ENCODE measurements at places on chromosomes 12 and 14. TPM values are rescaled to one million over a fixed set of nuclear protein-coding genes. Genes with fewer than 3 reads are reported as not detected.

GRCh38 chr14:99872786-99873440, 79.7 kb downstream of the EML1 start:
- H3K27me3 ChIP-seq = no peaks in the 10 kb centered on the region
- H3K27ac ChIP-seq = no peak overlapping the region
- no peaks in the 10 kb centered on the region for H3K4me1 ChIP-seq

GRCh38 chr14:100100032-100100703, 34.9 kb downstream of the EVL start:
- H3K4me1 ChIP-seq = peaks cover 21% of the 10 kb centered on the region
- no peaks in the 10 kb centered on the region for H3K36me3 ChIP-seq
- no peak overlapping the region for H3K4me3 ChIP-seq
- H3K27me3 ChIP-seq = no peaks in the 10 kb centered on the region

- no peaks in the 10 kb centered on the region for H3K4me1 ChIP-seq
- no peaks in the 10 kb centered on the region for H3K36me3 ChIP-seq
- DNase-seq = no peak
- no peak overlapping the region for H3K4me3 ChIP-seq
These were observed 82.1 kb downstream of the ZNF664 start for GRCh38 chr12:124055066-124055465.

- no peaks in the 10 kb centered on the region for H3K36me3 ChIP-seq
- no peaks in the 10 kb centered on the region for H3K27me3 ChIP-seq
- no peak overlapping the region for H3K27ac ChIP-seq
- H3K4me1 ChIP-seq = no peaks in the 10 kb centered on the region
- DNase-seq = no peak
These were observed 35.6 kb downstream of the CHGA start for GRCh38 chr14:92958373-92959188.

DNA sequence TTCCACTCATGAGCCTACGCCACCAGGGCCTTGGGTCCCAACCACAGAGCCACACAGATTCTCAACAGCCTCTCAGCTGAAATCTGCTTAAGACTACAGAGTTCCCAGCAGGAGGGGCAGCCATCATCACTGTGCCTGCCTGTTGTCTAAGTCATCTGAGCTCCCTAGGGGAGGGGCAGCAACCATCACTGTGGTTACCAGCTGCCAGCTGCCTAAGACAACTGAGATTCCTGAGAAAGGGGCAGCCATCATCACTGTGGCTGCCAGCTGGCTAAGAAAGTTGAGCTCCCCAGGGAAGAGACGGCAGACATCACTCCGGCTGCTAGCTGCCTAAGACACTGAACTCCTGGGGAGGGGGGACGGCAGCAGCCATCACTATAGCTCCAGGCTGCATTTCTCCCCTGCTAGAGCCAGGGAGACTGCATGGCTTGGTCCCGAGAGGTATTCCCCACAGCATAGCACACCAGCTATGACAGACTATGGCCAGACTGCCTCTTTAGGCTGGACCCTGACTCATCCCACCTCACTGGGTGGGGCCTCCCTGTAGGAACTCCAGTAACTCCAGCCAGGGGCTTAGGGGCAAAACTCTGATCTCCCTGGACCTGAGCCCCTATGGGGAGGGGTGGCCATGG, 37.2 kb upstream of the C14orf132 start:
- DNase-seq = no peak
- H3K36me3 ChIP-seq = no peaks in the 10 kb centered on the region

SNRNP35 gene
- total RNA-seq = 0.29 TPM

DNA sequence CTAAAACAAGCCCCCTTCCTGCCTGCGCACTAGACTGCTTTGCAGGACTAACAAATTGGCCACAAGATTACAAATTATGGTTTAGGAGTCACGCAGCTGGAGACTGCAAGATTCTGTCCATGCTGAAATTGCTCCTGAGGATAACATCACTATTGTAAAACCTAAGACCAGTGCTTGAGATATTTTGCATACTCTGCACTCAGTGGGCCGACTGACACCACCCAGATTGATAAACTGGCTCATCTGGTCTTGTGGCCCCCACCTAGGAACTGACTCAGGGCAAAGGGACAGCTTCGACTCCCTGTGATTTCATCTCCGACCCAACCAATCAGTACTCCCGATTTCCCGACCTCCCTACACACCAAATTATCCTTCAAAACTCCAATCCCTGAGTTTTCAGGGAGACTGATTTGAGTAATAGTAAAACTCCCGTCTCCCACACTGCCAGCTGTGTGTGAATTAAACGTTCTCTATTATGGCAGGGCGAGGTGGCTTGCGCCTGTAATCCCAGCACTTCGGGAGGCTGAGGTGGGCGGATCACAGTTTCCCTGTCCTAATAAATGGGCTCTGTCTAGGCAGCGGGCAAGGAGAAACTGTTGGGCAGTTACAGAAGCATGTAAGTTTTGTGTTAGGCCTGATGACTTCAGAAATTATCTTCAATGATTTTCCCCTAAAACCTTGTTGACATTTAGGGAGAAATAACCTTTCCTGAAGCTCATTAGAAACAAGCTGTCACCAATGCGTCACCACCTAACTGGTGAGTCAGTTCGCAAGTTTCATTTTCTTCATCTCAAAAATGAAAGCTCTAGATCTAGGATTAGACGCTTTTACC, 5.3 kb upstream of the UBC start:
- no peak for DNase-seq
- H3K27ac ChIP-seq = peak overlapping the region; percentile 100
- H3K4me1 ChIP-seq = peaks cover 6% of the 10 kb centered on the region
- no peaks in the 10 kb centered on the region for H3K36me3 ChIP-seq
- no peak overlapping the region for H3K4me3 ChIP-seq

GRCh38 chr12:10960211-10960610, 21.1 kb upstream of the TAS2R14 start:
- H3K4me3 ChIP-seq = no peak overlapping the region
- H3K36me3 ChIP-seq = no peaks in the 10 kb centered on the region
- no peaks in the 10 kb centered on the region for H3K27me3 ChIP-seq

Data from uterus (tissue), 4 donors.